ENCODE measurements at places on chromosomes 12 and 14. TPM values are rescaled to one million over a fixed set of nuclear protein-coding genes. Genes with fewer than 3 reads are reported as not detected.

FBRSL1 gene
- 13.1 TPM for total RNA-seq

SYNDIG1L gene
- total RNA-seq, result not detected

STON2 gene
- 78.1 TPM for total RNA-seq

KRT6C gene
- total RNA-seq, result not detected

TAS2R43 gene
- 0.48 TPM for total RNA-seq

TAS2R14 gene
- 0.99 TPM for total RNA-seq
